ENCODE measurements at places on chromosomes 1 and 21.
A peak's percentile ranks its signal among the peaks of the same experiment; 100 is the strongest.

DNA sequence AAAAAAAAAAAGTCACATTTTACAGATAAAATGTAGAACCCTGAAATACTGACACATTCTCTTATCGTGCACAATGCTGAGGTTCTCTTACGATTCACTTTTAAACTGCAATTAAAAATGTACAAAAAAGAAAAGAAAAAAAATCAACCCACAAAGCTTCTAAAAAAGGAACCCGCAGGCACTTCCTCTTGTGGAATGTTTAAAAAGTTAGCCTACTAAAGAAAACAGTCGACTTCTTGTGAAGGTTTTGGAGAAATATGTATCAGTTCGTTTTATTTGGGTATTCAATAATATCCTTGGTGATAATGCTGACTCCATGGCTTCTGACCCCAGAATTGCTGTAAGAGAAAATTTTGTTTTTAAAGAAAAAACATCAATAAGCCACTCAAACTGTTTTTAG is 10.2 kb downstream of the HNRNPU start:
- DNase-seq = no peak

DNA sequence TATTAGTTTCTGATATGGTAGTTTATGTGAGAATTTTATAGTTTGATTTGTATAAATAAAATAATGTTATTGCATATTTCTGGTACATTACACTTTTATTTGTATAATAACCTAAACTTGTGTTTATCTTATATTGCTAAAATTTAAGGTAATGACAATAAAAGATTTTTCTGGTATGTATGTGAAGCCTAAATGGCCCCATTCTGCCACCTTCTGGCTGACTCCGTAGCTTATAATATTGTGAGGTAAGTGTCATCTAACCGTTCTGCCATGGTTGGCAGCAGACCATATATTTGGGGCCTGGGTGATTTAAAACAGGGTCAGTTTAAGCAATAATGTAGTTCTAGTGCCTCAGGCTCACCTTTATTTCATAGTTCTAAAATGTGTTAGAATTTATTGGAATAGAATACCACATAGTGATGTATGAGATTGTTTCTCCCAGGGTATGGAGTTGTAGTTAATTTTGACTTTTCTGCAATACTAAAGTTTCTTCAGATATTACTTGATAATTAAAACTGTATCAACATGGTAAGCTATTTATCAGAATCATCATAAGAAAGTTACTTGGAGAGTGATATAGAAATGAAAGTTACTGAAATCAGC is 21.2 kb upstream of the PRKACB start:
- DNase-seq = peak; percentile 45

- peak; percentile 14 for DNase-seq
Measured at GRCh38 chr1:244730153-244730933, 77.4 kb downstream of the DESI2 start.

DNA sequence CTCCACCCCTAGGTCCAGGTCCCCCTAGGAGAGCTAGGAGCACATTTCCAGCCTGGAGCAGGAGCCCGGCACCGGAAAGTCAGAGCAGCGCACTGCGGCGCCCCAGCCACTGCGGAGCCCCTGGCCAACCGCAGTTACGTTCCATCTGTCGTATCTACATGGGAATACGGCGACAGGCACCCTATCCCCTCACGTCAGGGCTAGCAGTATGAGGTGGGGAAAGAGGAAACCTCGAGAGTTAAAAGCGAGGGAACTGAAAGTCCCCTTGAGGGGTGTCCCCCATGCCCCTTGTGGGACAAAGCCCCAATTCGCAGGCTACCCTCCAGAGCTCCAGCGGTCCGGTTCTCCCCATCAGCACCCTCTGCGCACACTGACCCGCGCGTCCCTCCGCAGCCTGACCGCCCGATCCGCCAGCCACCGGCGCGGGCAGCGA is 995 bp downstream of the COLGALT2 start:
- DNase-seq = no peak

- DNase-seq = no peak
Measured at GRCh38 chr21:45802425-45802824, 158.9 kb downstream of the PCBP3 start.

DNA sequence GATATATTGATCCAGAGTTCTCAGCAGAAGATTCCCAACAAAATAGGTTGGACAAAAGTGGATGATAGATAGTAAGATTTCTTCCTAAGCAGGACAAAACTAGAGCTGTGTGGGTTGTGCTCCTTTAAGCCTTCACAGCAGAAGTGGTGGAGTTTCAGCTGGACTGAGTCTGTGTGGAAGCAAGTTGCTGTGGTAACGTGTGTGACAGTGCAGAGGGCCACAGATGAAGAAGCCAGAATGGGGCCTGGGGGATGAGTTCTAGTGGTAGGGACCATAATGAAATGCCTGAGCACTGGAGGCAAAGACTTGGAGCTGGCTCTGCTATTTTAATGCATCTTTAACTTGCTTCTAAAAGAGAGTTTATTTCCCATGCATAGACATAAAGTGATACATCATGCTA is 238.7 kb upstream of the POGK start:
- DNase-seq = no peak

- no peak for DNase-seq
Measured at GRCh38 chr1:32990887-32991286, 26.3 kb upstream of the RNF19B start.

DNA sequence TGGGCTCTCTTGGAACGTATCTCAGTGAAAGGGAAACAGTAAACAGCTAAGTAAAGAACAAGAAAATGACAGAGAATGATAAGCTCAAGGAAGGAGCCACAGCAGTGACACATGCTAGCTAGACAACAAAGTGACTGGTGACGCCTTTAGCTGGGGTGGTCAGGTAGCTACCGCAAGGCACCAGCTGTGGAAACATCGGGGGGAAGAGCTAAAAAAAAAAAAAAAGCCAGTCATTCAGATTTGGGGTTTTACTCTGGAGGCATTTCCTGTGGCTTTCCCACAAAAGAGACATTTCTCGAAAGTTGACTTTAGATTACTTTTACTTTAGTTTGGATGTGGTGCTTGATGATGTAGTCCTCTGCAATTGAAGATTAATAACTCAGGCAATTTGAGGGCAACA is 2.1 kb downstream of the FHAD1 start:
- peak; percentile 19 for DNase-seq

- DNase-seq = no peak
Measured at GRCh38 chr1:238675221-238675620, 711.1 kb upstream of the CHRM3 start.

DNA sequence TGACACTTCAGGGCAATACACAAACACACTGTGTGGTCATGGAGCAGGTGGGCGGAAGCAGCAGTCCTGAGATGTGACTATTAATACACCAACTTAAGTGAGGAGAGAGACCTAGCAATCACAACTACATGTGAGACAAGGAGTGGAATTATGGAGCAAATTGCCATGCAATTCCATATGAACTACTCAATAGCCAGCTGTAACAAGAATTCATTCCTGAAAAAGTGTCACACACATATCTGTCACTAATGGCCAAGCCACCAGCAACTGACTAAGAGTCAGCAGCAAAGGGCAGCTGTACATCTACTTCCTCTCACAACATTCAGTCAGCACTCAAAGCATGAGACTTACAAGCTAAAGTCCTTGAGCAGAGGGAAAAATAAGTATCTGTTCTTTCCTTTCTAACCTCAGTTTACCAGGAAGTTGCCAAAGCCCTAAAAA is 46.2 kb downstream of the GPR3 start:
- no peak for DNase-seq

DNA sequence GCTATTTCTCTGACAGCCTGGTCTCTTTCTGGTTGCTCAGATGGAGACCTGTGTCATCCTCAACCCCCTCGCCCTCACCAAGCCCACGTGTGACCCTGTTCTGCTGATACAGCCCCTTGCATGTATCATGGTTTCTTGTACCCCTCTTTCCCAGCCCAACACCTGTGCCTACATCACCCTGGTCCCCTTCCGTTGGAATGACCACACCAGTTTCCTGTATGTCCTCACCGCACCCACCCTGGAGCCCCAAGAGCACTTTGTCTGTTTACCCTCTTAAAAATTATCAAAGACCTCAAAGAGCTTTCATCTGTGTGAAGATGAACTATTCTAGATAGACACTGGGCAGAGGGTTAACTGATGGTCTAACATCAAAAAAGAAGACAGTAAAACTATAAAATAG is 179.5 kb downstream of the GALNT2 start:
- no peak for DNase-seq

DNA sequence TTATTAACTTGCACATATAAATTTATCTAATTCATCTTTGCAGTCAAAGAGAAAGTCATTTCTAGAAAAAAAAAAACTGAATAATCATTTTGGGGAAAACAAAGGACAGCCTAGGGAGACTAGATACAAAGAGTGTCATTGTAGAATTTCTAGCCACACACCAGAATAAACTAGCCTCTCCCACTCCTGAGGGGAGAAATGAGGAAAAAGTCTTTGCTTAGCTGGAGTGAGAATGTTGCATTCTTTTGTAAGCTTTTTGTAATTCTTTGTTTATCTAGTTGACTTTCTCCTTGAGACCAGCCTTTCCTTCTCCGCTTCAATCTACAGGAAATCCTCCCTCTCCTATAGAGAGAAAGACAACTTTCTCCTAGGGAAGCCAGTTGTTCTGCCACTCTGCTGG is 15.9 kb upstream of the CGN start:
- no peak for DNase-seq

DNA sequence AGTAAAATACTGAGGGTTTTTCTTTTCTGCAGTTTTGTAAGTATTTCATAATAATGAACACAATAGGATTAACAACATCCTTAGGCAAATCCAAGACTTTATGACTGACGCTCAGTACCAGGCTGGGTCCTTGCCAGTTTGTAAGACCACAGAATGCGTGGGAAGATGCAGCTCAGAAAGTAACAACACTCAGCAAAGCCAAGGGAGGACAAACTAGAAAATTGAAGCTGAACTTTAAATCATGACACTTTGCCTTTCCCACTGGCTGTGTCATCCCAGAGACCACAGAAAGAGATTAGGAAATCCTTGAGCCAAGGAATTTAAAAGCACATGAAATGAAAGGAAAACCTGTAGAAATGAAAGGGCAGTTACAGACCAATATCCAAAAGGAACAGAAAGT is 426.3 kb upstream of the CHRM3 start:
- DNase-seq = no peak

GRCh38 chr1:155019377-155020245 is 14.0 kb downstream of the DCST2 start:
- no peak for DNase-seq

DNA sequence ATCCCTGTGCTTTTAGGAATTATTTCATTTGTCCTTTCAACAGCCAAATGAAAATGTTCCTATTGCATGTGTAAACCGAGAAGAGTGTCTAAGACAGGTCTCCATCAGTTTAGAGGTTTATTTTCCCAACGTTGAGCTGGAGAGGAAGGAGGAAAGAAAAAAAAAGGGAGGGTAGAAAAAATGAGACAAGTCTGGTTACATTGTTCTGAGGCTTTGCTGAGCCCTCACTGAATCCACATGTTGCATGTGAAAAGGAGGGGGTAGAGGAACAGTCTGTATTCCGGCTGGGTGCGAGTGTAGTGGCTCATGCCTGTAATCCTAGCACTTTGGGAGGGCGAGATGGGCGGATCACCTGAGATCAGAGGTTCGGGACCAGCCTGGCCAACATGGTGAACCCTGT is 19.2 kb upstream of the PDIK1L start:
- no peak for DNase-seq

- no peak for DNase-seq
Measured at GRCh38 chr1:21149855-21150432, 26.8 kb downstream of the EIF4G3 start.

DNA sequence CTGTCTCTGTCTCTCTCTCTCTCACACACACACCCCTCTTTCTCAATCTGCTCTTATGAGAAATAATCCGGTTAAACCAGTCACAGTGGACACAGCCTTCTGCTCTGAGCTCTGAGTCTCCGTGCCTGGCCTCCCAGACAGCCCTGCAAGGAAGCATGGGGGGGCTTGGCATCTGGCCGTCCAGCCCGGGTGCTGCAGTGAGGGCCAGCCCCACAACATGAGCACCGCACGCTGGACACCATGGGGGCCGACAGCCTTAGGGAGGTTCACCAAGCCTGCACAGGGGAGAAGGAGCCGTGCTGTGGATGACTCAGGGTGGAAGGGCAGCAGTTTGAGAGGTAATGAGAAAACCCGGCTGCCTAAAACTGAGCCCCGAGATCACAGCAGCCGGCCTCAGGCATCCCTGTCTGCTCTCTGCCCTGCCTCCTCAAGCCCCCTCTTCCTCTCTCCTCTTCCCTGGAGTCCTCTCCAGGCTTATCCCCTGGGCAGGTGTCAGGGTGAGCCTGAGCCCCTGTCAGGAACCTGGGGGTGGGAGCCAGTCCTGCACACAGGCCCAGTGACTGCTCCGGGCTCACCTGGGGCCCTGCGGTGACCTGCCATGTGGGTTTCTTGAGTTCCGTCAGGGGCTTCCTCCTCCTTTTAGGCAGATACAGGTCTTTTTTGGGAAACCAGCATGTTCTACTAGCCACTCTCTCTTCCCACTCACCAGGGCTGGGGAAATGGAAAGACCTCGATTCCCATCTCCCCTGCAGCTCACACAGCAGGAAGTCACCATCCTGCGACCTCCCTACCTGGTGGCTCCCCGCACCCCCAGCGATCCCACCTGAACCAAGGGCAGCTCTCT is 92.8 kb downstream of the ITPKB start:
- no peak for DNase-seq

DNA sequence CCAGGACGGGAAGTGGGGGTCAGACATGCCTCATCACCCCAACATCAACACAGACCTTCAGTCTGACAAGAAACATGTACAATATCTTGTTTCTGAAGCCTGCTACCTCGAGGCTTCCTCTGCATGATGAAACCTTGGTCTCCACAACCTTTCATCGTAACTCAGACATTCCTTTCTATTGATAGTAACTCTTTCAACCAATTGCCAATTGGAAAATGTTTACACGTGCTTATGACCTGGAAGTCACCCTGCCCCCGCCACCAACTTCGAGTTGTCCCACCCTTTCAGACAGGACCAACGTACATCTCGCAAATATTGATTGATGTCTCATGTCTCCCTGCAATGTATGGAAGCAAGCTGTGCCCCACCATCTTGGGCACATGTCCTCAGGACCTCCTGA is 159.5 kb downstream of the ETS2 start:
- DNase-seq = no peak

DNA sequence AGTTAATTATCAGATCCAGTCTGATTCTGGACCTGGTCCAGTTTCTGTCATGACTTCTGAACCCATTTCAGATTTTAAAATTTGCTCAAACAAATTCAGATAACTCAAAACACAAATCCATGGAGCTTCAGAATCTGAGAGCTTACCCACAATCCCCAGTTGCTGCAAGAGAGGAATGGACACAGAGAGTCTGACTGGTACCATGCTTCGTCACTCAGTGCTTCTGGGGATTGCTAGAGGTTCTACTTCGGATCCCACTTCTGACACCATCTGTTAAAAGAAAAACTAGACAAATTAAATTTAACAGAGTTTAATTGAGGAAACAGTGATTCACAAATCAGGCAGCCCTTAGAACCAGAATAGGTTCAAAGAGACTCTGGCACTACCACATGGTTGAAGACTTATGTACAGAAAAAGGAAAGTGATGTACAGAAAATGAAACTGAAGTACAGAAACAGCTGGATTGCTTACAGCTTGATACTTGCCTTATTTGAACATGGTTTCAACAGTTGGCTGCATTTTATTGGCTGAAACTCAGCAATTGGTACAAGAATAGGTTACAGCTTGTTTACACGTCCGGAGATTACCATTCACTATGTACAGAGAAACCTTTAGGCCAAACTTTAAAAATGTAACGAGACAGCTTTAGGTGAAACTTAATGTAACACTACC is 60.7 kb upstream of the TEKT2 start:
- DNase-seq = no peak

Measured in stimulated activated CD4-positive, alpha-beta T cell treated with anti-CD3 and anti-CD28 coated beads, Interleukin-1b, Interleukin-23, amount 100 ng/mL, for 4 hours (primary cell).